Omental fat pad (tissue), 4 donors: ENCODE measurements at places on chromosomes 1 and 21.

- no peak for DNase-seq
Observed at GRCh38 chr1:81157686-81158085, 643.0 kb upstream of the ADGRL2 start.

DNA sequence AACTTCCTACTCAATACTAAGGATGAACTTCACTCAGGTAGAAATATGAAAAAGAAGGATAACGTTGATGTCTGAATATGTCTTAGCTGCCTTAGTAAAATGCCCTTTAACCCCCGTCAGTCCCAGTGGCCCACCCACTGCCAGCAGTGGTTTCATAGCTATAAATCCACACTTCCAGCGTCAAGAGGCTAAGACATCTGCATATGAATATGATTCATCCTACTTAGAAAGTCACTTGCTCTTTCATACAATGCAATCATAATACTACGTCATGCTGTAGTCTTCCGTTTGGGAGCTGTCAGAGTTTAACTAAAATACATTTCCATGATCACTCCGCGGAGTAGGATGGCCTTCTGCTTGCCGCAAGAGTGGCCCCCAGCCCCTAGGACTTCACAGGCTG lies 247.3 kb downstream of the SDCCAG8 start:
- DNase-seq = no peak

- DNase-seq = no peak
Observed at GRCh38 chr1:92987462-92987861, 26.2 kb upstream of the DIPK1A start.

GRCh38 chr1:50424045-50424883 lies 1.0 kb upstream of the DMRTA2 start:
- no peak for DNase-seq

DNA sequence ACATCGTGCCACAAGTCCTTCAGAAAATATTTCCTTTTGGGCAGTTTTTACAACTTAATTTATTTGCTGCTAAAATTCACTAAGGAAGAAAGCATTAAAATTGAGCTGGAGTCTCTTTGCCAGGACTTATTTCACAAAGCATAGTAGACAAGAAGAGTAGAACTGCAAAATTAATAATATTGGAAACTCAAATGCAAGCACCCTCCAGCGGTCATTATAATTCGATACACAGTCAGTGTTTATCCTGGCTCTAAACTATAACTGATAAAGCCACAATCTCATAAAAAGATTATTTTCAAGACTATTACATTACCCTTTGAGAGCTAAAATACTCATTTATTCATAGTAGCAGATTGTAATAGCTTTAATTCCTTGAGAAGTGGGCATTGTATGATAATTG lies 655.4 kb downstream of the RWDD3 start:
- no peak for DNase-seq

DNA sequence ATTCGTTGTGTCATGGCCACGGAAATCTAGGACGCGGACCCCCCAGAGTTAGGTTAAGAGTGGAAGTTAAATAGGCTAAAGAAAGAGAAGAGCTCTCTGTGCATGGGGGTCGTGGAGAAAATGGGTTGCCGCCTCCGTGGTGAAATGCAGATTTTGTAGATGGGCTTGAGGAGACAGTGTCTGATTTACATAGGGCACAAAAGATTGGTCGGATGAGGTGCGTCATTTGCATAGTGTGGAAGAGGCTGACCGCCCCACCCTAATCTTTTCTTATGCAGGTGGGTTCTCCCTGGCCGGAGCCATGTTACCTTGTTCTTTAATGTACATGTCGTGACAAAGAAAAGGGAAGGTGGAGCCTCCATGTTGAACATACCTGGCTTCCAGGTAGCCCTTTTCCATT lies 14.3 kb upstream of the SLC5A9 start:
- DNase-seq = no peak

GRCh38 chr1:25017436-25018109 lies 87.5 kb upstream of the RUNX3 start:
- DNase-seq = no peak

- DNase-seq = no peak
Observed at GRCh38 chr1:192969091-192969490, 90.1 kb downstream of the UCHL5 start.

- no peak for DNase-seq
Observed at GRCh38 chr1:3019516-3020051, 1.7 kb upstream of the ACTRT2 start.

DNA sequence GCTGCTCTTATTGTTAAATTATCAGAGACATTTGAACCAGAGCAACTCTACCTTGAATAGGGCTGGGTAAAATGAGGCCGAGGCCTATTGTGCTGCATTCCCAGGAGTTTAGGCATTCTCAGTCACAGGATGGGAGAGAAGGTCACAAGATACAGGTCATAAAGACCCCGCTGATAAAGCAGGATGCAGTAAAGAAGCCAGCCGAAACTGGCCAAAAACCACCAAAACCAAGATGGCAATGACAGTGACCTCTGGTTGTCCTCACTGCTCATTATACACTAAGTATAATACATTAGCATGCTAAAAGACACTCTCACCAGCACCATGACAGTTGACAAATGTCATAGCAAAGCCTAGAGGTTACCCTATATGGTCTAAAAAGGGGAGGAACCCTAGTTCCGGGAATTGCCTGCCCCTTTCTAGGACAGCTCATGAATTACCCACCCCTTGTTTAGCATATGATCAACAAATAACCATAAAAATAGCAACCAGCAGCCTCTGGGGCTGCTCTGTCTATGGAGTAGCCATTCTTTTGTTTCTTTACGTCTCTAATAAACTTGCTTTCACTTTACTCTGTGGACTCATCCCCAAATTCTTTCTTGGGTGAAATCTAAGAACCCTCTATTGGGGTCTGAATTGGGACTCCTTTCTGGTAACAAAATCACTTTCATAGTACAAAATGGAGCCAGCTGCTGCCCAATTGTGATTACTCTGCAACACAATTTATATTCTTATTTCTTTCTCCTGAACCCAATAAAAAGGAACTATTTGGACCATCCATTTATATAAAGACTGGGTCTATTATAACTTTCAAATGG lies 179.6 kb downstream of the TGFBR3 start:
- DNase-seq = no peak

- no peak for DNase-seq
Observed at GRCh38 chr1:115479055-115479482, 141.0 kb upstream of the NGF start.

GRCh38 chr1:207007352-207008033 lies 25.1 kb downstream of the C1orf116 start:
- DNase-seq = no peak

DNA sequence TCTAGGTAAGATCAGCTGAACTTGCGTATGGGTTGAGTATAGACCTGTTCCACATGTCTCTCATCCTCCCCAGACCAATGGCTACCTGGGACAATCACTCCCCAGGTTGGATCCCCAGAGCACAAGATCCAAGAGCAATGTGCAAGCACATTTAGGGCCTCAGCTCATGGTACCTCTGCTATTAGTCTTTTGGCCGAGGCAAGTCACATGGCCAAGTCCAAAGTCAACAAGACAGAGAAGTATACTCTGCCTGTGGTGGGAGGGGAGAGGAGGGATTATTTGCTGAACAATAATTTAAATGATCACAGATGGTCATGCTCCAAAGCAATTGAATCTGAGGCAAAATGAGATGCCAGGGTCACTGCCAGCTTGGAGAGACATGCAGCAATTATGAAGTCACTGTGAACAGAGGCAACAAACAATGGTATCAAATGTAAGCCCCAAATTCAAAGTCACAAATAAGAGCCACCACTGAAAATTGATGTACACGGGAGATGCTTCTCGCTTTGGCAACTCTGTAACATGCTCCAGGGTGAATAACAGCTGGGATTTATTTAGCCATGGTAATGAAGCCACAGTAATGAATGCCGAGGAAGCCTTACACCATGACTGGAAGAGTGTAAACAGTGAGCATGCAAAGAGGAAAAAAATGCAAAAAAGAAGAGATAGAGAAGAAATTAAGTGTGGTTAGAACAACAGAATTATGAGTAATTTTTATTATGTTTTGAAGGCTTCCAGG lies 149.1 kb downstream of the ZNF281 start:
- no peak for DNase-seq

DNA sequence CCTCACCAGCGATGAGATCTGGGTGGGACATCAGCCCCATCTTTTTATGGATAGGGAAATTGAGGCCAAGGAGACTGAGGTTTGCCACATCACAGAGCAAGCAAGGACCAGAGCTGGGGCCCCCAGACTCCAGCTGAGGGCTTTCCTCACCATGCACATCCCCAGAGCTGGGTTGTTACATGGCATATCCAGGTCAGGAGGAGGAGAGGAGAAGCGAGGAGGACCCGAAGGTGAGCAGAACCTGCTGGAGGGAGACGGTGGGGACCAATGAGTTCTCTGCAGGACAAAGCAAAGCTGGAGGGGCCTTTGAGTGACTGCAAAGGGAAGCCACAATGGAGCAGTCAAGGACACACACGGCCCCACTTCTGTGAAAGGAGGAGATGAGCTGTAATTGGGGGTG lies 255.5 kb upstream of the CSF3R start:
- no peak for DNase-seq

DNA sequence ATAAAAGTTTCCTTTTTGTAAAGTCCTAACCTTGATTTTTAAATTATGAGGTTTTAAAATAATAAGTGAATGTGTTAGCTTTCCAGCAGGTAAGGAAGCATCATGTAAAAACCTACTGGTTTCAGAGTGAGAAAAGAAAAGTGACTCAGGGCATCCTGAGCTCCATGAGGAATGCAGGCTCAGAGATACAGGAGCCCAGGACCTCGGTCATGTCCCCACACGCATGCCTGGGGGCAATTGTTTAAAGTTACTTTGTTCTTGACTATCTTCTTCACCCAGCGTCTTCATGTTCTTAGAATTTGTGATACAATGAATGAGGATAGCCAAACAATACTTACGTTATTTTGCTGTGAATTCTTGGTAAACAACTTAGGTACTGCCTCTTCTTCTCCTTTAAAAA lies 117.4 kb upstream of the PLPPR5 start:
- DNase-seq = no peak

- DNase-seq = no peak
Observed at GRCh38 chr1:43305926-43306687, 5.3 kb downstream of the TIE1 start.

DNA sequence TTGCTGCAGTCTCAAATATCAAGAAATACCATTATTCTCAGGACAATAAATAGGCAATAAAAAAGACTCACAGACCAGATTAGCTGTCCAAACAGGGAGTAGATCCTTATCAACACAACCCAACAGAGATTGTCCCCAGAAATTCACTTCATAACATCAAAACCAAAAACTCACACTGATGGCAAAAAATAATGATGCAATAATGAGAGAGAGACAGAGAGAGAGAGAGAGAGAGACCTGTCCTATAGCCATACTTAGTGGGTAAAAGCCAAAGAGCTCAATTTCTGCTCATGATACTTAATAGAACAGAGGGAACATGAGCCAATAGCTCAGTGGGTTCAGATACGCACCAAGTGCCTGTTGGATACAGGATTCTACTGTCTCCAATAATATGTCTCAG lies 244.5 kb downstream of the FAM72C start:
- DNase-seq = no peak

DNA sequence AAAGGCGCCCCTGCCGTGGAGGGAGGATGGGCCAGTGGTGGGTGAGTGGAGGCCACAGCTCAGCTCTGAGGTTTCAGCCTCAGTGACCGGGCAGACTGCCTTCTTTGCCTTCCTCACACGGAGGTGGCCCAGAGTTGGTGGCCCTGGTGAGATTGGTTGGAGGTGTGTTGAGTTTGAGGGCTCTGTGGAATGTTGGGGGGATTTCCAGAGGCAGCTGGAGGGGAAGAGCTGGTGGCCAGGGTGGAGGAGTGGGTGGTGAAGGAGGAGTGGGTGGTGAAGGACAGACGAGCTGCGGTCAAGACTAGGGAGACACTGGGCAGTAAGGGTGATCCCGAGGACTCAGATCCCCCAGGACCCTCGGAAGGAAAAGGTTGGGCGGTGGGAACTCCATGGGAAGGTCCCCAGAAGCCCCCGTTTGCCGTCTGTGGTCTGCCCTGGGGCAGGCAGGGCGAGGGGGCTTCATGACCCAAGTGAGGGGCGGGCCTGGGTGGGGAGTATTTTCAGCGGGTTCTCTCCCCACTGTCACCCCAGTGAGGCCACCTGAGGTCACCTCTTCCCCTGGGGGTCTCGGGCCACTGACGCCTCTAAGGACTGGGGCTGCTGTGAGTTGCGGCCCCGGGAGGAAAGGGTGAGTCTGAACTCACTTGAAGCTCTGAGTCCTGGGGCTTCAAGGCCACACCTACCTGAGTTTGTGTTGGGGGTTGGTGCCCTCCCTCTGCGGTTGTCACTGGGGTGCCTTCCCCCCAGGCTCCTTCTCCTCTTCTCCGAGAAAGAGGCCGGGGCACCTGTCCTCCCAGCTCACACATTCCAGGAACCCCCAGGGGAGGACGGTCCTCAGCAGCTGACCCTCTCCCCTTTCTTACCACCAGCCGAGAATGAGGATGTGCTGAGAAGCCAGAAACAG lies 22.7 kb upstream of the PIK3CD start:
- no peak for DNase-seq

DNA sequence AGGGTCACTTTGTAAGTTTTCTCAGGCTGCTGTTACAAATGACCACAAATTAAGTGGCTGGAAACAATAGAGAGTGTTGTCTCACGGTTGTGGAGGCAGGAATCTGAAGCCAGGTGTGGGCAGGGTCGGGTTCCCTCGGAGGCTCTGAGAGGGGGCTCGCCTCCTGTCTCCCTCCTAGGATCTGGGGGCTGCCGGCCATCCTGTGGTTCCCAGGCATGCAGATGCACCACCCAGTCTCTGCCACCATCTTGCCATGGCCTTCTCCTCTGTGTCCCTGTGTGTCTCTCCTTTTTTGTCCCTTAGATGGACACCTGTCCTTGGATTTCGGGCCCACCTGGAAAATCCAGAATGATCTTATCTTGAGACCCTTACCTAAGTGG lies 4.8 kb downstream of the TP73 start:
- DNase-seq = no peak

DNA sequence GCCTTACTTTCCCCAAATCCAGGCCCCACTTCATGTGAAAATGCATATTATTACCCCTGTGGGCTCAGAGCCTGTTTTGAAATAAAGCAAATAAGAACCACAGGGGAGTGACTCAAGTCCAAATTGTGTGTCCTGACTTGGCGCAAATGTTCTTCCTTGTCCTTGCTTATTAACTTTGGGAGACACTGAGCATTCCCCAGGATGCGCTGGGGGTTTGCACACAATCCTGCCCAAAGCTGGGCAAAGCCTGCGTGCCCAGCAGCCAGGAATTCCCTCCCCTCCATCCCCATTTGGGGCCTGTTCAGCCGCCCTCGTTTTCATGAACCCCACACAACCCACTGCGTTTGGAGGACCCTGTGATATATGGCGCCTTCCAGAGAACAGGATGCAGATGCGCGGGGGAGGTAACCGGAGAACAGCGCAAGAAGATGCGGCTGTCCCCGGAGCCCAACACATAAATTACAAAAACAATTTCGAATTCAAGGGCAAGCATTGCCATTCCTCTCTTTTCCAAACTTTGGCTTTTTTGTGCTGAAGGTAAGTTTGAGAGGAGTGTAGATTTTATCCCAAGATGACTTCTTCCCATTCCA lies 42.4 kb upstream of the CLDN14 start:
- DNase-seq = no peak
